HT-29 (cell line): ENCODE measurements at places on chromosomes 5 and 9. TPM values are rescaled to one million over a fixed set of nuclear protein-coding genes. Genes with fewer than 3 reads are reported as not detected.

Gene IL4
- total RNA-seq, result not detected in 2 replicates

Gene CCDC192
- not detected in 2 replicates for total RNA-seq

Gene INSL4
- total RNA-seq, result 0.20 TPM in 1 of 2 replicates, not detected in the other

Gene LCN2
- total RNA-seq, result 221 and 241 TPM in 2 replicates

Gene CDH10
- not detected in 2 replicates for total RNA-seq

Gene KCNT1
- total RNA-seq, result not detected in 2 replicates
